ENCODE measurements at places on chromosomes 4 and X.
A peak's percentile ranks its signal among the peaks of the same experiment; 100 is the strongest.

GRCh38 chr4:150032541-150032940, 45.7 kb upstream of the DCLK2 start:
- DNase-seq = no peak

DNA sequence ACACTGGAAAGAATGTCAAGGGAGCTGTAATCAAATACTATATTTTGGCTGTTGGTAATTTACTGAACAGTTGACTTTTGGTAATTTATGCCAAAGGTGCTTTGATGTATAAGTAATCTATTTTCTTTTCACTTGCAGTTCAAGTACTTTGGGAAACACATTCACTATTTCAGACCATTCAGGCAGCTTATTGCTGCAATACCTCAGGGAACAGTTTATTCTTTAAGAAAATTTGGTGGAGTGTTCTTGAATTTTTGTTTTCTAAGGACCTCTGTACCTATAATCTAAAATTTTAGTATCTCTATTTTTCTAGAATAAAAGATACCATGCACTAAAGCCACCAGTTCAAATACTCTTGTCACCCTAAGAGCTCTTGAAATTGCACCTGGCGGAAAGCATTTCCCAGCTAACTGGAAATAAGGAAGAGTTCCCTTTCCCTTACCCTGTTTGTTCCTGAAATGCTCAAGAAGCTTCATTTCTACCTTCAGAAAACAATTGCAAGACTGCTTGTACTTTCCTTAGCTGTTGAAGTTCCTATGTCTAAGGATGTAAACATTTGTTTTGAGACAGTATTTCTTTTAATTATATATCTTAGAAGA, 633.5 kb upstream of the FAT1 start:
- no peak for DNase-seq

DNA sequence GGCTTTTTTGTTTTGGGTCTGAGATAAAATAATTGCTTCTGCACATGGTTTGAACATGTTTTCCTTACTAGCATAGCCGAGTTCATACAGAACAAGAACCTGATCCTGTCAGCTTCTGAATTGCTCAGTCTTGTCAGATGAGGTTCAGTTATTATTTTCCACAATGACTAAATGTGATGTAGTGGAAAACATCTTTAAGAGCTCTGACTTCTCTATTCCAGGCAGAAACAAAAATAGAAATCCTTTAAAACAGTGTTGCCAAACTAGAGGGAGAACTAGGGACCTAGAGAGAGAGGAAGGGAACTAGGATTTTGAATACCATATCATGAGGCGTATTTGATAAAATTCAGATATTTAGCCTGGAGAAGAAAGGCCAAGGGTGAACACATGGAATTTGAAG, 2.0 kb downstream of the ATP6AP2 start:
- DNase-seq = no peak

- peak; percentile 18 for DNase-seq
Measured at GRCh38 chr4:139556724-139557555, 921 bp upstream of the SETD7 start.

GRCh38 chr4:122481766-122482405, 25.4 kb upstream of the IL2 start:
- no peak for DNase-seq

DNA sequence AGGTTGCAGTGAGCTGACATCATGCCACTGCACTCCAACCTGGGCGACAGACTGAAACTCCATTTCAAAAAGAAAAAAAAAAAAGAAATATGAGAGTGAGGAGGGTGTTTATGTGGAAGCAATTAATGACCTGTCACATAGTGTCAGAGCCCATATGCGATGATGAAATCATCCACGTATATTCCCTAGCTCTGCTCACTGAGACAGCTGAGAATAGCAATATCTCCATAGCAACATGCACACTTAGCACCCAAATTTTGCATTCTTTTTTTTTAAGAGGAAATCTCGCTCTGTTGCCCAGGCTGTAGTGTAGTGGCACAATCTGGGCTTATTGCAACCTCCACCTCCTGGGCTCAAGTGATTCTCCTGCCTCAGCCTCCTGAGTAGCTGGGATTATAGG, 31.5 kb upstream of the OPHN1 start:
- DNase-seq = no peak

GRCh38 chr4:8176547-8177399, 18.2 kb upstream of the ABLIM2 start:
- DNase-seq = no peak

GRCh38 chr4:137206781-137207180, 325.5 kb downstream of the PCDH18 start:
- DNase-seq = no peak

- no peak for DNase-seq
Measured at GRCh38 chr4:140702096-140702757, 54.0 kb downstream of the TBC1D9 start.

- no peak for DNase-seq
Measured at GRCh38 chr4:12399781-12400180, 971.1 kb upstream of the HS3ST1 start.

- no peak for DNase-seq
Measured at GRCh38 chr4:138565576-138565975, 323.4 kb upstream of the SLC7A11 start.
